Central memory CD4-positive, alpha-beta T cell (primary cell): ENCODE measurements at places on chromosomes 4 and X.

- no peak for DNase-seq
These were observed 42.8 kb downstream of the BCORL1 start for GRCh38 chrX:130025256-130025655.

DNA sequence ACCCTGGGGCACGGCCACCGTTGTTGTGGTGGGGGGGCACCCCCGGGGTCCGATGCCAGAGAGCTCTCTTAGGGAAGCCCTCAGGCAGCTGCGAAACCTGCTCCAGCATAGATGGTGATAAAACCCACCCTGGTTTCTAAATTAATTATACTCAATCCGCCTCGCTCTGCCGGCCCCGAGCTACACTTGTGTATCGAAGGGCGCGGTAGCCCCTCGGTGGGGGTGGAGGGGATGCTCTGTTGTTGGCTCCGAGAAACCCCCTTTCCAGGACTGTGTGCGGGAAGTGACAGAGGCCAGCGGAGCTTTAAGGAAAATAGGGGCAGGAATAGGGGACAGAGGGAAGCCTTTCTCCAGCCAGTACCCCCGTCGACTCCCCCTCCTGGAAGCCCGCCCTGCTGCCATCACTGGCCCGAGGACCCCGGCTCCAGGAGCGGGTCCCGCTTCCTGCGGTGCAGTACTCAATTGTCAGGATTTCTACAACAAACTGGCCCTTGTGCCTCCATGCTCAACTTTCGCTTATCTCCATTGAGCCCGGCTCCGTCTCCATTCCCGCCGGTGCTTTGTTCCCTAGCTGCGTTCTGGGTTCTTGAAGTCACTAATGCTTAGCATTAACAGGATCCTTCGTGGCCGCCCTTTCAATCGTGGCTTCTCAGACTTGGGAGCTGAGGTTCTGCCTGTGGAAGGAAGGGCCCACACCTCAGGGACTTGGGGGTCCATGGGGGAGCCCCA lies 408.2 kb downstream of the BCOR start:
- DNase-seq = no peak

DNA sequence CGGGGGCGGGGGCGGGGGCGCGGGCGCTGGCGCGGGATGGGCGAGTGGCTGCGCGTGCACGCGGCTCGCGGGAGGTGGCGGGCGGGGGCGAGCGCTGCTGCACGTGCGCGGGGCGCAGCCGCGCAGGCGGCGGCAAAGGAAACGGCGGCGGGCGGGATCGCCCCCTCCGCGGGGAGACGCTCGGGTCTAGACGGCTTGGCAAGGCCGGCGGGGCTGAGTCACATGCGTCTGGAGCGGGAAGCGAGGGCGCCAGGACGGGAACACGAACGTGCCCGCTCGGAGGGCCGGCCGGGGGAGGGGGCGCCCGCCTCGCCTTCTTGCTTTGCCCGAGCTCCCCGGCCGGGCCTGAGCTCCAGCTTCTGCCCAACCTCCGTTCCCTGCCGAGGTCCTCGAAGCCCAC lies 4.3 kb upstream of the HAUS7 start:
- peak; percentile 47 for DNase-seq

- no peak for DNase-seq
These were observed 506.1 kb downstream of the RPA4 start for GRCh38 chrX:97389761-97390192.

DNA sequence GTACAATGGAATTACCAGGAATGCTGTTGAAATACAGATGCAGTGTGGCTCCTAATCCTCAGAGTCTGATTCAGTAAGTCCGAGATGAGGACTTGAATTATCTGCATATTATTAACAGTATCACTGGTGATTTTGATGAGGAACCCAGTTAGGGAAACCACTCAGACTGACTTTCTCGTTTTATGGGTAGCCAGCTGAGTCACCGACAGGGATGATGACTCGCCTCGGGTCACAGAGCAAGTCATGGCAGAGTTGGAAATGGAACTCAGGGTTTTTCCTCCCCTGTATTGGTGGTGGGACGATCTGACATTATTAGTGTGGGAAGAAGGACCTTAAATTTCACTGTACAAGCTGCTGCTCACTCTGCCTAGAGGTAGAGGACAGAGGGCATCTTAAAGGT lies 51.3 kb downstream of the RTL9 start:
- no peak for DNase-seq

DNA sequence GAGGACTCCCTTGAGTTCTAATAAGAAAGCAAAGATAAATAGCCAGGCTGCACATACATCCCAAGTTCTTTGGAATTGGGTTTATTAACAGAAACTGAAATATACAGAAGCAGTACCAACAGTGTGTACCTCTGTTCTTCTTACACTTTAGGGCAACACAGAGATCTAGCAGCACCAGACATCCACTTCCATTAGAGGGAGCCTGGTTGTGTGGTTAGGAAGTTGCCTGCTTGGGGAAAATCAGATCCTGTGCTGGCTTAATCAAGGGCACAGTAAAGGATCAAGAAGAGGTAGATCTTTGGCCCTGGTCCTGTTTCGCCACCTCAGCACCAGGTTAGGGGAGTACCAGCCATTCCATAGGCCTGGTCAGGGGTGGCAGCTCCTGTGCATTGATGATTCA lies 231.1 kb upstream of the ARHGAP24 start:
- no peak for DNase-seq

- DNase-seq = no peak
These were observed 7.8 kb upstream of the GLOD5 start for GRCh38 chrX:48753708-48754228.

DNA sequence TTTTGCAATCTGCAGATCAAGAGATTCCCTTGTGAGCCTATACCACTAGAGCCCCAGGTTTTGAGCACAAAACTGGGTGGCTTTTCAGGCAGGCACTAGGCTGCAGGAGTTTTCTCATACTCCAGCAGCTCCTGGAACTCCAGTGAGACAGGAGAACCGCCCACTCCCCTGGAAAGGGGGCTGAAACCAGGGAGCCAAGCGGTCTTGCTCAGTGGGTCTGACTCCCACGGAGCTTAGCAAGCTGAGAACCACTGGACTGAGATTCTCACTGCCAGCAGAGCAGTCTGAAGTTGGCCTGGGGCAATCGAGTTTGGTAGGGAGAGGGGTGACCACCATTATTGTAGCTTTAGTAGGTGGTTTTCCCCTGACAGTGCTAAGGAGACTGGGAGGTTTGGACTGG lies 313.8 kb upstream of the TEX13C start:
- no peak for DNase-seq

GRCh38 chrX:37922928-37923327 lies 75.6 kb upstream of the DYNLT3 start:
- no peak for DNase-seq

DNA sequence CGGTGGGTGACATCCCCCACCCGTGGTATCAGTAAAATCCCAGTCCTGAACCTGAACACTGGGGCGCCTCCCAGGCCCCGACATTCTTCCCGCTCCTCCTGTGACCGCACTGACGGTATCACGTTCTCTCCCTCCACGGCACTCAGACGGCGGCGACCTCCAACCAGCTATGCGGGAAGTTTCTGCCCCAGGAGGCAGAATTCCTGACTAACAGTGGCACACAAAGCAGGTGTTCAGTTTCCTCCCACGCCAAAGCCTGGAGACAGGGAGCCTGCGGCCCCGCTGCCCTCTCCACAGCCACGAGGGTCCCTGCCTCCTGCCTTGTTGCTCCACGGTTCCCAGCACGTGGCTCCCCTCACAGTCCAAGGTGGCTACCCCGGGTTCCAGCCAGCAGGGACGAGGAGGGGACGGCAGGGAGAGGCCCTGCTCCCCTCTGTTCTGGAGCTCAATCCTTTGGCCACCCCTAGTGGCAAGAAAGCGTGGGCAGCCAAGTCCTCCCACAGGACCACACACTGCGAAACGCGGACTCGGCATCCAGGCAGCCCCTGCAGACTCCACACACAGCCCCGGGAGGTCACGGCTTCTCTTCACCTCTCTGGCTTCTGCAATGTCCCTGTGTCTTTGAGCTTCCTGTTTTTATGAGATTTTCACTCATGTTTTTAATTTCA lies 15.2 kb downstream of the CTBP1 start:
- no peak for DNase-seq

DNA sequence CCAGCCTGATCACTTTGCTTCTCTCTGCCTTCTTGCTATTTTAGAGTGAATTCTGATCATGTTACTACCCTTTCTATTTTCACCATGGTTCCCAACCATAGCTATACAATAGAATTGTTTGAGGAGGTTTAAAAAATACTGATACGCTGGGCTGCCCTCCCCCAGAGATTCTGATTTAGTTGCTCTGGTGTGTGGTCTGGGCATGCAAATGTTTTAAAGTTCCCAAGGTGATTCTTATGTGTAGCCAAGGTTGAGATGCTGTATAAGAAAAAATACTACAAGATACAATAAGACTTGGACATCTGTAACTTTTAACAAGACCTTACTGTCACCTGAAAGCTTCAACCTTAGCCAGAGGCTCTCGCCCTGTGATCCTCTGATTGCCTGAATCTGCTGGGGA lies 22.2 kb upstream of the INTS6L start:
- no peak for DNase-seq

GRCh38 chrX:132918523-132918922 lies 39.9 kb downstream of the HS6ST2 start:
- DNase-seq = no peak

- DNase-seq = no peak
These were observed 15.1 kb upstream of the EXOC1 start for GRCh38 chr4:55838356-55838755.
